ENCODE measurements at places on chromosomes 4 and X.

- DNase-seq: no peak
Observed at GRCh38 chr4:151359576-151359975, 34.2 kb upstream of the SH3D19 start.

DNA sequence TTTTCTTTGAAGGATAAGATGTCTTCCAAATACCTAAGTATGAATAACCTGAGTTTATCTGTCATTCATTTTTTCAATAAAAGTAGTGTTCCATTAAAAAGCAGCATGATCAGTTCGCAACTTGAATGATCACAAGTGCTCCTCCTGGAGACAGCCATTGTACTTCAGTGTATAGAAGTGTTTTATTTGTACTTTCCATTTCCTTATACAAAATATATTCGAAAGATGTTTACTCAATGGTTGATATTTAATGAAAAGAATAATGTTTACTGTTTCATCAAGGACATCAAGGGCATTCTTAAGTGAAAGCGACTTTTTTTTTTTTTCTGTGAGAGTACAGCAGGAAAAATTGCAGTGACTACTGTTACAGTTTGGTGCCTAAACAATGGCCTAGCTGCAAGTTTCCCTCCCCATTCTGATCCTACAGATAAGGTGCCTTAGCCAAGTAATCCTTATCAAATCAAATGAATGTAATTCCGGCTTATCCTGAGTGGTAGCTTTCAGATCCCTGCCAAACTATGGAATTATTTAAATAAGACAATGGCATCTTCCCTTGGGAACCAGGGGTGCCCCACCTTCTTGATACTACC lies 69.0 kb upstream of the IL15 start:
- DNase-seq: no peak

- DNase-seq: no peak
Observed at GRCh38 chrX:40188573-40189417, 91.0 kb upstream of the BCOR start.

- DNase-seq: peak; percentile 26
Observed at GRCh38 chrX:51641421-51642021, 22.8 kb upstream of the CENPVL3 start.

GRCh38 chr4:75634951-75635350 lies 4.6 kb upstream of the CDKL2 start:
- no peak for DNase-seq

GRCh38 chr4:157204634-157205244 lies 15.8 kb upstream of the GRIA2 start:
- peak; percentile 55 for DNase-seq

- no peak for DNase-seq
Observed at GRCh38 chr4:61336916-61337315, 136.8 kb downstream of the ADGRL3 start.

GRCh38 chr4:156886481-156886880 lies 85.1 kb downstream of the PDGFC start:
- DNase-seq: no peak

- no peak for DNase-seq
Observed at GRCh38 chrX:31499109-31499508, 427.3 kb upstream of the FTHL17 start.

- no peak for DNase-seq
Observed at GRCh38 chrX:41314204-41314603, 19.8 kb upstream of the DDX3X start.

DNA sequence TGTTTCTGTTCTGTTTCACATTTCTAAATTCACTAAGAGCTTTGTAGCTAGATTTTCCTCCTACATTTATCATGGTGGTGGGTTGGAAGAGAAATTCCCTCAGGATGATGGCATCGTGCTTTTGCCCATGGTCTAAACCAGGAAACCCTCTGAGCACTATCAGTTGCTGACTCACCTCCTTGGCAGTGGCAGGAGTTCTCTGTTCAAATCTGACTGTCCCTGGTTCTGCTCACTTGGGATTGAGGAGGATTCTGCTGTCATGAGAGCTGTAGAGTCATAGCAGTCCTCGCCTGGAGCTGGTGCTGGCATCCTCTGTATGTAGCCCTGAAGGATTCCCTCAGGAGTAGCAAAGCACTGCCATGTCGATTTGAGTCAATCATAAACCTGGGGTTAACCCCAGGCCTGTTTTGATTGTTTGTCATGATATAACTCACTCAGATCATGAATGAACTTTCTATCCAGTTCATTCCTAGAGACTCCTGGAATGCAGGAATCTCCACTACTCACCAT lies 9.4 kb downstream of the TEX13A start:
- no peak for DNase-seq

DNA sequence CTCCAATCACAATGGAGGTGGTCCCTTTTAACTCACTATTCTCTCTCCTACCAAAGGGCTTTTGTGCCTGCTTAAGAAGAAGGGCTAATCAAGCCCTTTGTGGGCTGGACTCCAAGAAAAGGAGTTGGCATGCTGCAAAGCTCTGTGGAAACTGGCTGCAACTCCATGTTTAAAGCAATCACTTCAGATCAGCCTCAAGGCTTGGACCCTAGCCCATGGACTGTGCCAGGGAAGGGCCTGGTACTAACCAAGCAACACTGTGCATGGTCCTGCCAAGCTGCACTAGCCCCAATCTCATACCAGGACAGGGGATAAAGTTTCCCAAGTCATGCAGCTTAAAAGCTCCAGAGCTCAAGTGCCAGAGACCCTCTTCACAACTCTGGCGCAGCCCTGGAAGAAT lies 86.7 kb downstream of the ATP8A1 start:
- DNase-seq: no peak

- DNase-seq: no peak
Observed at GRCh38 chrX:154307202-154307601, 11.6 kb downstream of the TKTL1 start.

- DNase-seq: peak; percentile 52
Observed at GRCh38 chrX:35919536-35920309, at the start of gene CFAP47. Gene CFAP47, plus strand, starts transcription at chrX:35919734. Its CDS starts 66 bp downstream, at chrX:35919800.

GRCh38 chrX:106946464-106946863 lies 26.3 kb downstream of the CLDN2 start:
- no peak for DNase-seq

GRCh38 chr4:79497001-79497400 lies 89.0 kb upstream of the GK2 start:
- no peak for DNase-seq

- DNase-seq: no peak
Observed at GRCh38 chr4:1540601-1541375, 134.5 kb upstream of the NKX1-1 start.

- no peak for DNase-seq
Observed at GRCh38 chr4:44558031-44558605, 93.3 kb downstream of the YIPF7 start.

- DNase-seq: no peak
Observed at GRCh38 chrX:115606861-115607260, 45.9 kb downstream of the PLS3 start.

DNA sequence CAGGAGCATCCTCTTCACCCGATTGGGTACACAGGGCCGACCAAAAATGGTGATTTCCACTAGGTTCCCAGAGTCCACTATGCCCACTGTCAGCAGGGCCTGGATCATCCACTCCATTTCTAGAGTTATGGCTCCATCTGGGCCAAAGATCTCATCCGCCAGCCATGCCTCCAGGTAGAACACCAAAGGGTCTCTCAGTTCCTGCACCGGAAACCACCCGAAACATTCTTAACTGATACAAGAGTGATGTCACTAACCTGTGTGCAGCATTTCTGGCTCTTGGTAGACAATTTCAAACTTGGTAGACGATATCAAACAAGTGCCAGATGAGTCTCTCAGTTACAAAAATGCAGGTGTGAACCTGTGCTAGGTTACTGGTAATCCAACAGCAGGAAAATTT lies 306.1 kb downstream of the BCOR start:
- no peak for DNase-seq

GRCh38 chr4:24067367-24068193 lies 177.7 kb upstream of the PPARGC1A start:
- no peak for DNase-seq

DNA sequence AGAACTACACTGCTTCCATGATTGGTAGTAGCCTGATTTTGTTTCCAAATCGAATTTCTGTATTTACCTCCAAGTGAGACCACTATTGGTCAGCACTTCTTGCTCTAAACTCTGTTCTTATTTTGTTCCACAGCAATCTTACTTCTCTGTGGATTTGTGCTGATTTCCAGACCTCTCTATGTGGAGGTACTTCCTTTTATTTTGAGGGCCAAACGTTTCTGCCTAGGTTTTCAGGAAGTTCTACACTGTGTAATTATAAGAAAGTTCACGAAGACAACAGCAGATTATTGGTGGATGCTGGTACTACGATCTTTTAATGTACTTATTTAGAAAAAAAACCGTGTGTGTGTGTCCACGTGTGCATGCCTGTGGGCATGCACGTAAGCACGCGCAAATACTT lies 46.7 kb downstream of the DTHD1 start:
- DNase-seq: no peak

DNA sequence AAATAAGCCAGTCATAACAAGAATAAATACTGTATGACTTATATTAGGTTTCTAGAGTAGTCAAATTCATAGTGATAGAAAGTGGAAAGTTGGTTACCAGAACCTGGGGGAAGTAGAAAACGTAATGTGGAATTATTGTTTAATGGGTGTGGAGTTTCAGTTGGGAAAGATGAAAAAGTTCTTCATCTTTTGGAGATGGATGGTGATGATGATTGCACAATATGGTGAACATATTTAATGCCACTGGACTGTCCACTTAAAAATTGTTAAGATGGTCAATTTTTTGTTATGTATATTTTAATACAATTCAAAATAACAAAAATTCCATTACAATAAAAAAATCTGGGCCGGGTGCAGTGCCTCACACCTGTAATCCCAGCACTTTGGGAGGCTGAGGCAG lies 289.6 kb downstream of the ZIC3 start:
- DNase-seq: no peak

DNA sequence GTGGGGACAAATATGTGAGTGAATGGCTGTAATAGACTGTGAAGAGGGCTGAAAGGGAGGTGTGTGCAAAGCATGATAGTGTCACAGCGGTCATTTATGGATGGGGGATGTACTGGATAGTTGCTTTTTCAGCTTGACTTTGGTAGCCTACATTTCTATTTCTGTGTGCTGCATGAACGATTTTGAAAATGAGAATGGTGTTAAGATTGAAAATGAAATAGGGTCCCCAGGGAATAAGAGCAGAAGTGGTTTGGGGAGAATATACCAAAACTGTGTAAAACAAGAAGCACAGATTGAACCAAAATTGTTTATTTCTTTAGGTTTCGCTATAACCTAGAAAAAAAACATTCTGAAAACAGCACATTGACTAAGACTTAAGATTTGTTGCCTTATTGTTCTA lies 58.8 kb upstream of the CLNK start:
- no peak for DNase-seq

DNA sequence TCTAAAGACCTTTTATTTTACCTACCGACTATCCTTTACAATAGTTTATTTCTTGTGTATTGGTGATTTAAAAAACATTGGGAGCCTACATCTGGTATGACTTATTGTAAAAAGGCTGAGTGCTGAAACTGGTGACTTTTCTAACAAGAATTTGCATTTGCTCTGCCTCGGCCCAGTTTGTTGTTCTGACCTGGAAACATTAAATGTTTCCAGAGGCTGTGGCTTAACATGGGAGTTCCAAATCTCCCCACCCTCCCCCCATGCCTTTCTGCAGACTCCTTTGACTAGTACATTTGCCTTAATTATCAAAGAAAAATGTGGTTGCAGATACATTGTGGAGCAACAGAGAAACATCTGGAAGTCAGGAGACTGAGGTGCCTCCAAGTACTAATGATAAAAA lies 39.8 kb downstream of the SPCS3 start:
- no peak for DNase-seq

DNA sequence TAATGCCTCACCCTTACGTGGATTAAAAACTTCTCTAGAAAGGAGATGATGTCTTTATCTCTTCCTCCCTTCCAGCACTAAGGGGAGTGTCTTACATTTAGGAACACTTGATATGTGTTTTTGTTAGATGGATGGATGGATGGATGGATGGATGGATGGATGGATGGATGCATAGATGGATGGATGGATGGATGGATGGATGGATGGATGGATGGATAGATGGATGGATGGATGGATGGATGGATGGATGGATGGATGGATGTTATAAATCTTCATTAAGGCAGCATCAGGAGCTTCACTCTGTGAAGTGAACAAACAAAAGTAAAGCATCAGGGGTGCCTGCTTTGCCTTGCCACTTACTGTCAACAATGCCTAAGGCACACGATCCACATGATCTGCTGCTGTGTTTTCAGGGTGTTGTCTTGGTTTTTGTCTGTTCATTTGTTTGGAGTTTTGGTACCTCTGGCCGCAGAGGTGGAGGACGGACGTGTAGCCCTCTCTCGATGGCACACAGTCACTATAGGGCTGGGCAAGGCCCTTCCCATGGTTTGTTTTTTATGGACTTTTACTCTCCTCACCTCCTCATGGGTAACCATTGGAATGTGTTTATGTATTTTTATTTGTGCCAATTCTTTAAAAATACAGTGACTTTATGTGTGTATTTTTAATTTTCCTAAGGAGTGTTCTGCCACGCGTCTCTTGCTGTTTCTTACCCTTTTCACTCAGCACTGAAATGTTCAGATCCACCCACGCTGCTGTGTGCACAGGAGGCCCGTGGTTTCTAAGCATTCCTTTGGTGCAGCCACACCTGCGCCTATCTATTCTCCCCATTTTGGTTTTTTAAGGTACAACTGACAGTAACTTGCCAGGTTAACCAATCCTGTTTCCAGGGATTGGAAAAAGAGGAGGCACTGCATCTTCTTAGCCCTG lies 91.8 kb upstream of the ENPP6 start:
- DNase-seq: no peak

GRCh38 chr4:89024051-89024675 lies 32.8 kb downstream of the FAM13A start:
- DNase-seq: peak; percentile 50

DNA sequence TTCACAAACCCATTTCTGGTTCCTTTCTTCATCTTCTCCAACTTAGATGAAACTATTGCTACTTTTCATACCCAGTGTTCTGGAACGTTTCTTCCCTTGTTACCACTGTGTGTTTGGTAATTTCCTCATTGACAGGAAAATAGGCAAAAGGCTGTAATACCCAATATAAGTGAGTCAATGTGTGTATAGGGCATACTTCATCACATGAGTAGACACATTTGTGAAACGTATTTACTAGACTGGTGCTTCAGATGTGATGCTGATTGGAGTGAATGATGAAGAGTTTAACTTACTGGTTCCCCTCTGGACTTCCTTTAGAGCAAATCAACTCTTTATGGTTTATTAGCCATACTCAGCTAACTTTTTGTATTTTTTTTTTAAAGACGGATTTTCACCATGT lies 195.1 kb upstream of the ATP6AP2 start:
- DNase-seq: no peak

DNA sequence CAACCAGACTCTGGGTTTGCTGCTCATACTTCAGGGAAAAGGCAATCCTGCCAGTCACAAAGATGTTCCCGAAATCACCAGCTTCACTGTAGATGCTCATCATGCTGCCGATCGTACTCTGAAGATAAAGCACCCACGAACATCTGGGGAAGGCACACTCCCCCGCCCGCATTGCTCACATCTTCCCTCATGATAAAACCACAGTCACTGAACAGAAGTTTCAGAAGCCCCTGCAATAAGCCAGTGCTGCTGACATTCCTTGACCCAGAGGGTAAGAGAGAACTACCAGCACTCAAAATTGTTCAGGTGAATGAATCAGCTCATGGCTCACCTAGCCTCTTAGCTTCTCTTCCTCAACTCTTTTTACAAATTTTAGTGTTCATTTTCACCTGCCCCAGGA lies 43.1 kb downstream of the SRPX2 start:
- no peak for DNase-seq

All from endothelial cell (in vitro differentiated cells).